ENCODE measurements at places on chromosomes 16 and 17.

- no peak for DNase-seq
Observed at GRCh38 chr16:66131156-66131807, 235.2 kb upstream of the CDH5 start.

- DNase-seq, result no peak
Observed at GRCh38 chr16:80935691-80936090, 71.0 kb downstream of the CMC2 start.

GRCh38 chr17:38980490-38981217 is 13.5 kb upstream of the FBXO47 start:
- peak; percentile 10 for DNase-seq

DNA sequence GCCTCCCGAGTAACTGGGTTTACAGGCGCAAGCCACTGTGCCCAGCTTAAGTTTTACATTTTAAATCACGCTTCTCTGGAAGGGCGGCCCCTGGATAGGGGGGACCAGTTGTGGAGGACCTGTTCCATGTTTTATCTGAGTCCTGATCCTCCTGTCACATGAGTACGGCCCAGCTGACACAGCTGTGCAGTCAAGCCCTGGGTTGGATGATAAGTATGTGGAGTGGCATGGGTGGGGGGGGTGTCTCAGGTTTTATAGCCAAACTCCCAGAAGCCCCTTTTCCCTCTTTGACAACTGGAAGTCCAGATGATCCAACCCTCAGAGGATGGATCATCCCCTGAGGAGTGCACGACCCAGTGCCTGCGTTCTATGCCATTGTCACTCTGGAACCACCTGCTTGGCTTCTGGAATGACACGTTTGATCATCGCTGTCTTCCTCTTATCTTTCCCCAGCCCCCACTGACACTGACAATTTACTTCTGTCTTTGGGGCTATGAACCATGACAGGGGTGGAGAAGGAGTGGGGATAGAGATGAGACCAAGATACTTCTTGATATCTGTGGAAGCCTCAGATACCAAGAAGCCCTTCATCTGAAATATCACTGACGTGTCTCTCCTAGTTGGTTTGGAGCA is 191.2 kb downstream of the MSI2 start:
- DNase-seq, result no peak

- DNase-seq, result no peak
Observed at GRCh38 chr17:58665946-58666857, 25.6 kb downstream of the TEX14 start.

DNA sequence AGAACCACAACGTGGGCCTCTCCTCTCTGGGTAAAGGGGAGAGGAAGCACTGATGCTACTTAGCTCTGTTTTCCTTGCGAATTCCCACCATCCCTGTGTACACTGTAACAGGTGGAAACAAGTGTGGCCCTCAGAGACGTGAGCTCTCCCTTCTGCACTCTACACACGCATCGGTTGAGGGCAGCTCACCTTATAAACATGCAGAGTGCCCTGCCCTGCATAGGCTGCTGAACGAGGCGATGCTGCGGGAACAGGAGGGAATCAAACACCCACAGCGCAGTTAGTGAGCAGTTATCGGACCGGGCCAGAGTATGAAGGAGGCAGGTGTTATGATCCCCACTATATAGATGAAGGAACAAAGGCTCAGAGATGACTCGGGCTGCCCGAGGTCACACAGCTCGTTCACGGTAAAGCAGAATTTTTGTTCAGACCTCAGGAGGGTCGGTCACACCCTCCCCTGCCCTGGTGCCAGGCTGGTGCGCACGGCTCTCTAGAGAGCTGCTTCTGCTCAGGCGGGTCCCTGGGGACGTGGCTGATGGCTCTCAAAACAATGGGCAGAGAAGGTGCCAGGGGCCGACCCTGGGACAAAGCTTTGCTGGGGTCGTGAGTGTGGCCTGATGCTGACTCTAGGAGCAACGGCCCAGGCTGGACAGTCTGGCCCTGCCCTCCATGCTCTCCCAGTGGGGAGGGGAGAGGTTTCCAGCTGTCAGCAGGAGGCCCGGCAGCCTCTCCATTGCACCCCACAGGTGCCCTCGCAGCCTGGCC is 68.5 kb downstream of the RPH3AL start:
- no peak for DNase-seq

DNA sequence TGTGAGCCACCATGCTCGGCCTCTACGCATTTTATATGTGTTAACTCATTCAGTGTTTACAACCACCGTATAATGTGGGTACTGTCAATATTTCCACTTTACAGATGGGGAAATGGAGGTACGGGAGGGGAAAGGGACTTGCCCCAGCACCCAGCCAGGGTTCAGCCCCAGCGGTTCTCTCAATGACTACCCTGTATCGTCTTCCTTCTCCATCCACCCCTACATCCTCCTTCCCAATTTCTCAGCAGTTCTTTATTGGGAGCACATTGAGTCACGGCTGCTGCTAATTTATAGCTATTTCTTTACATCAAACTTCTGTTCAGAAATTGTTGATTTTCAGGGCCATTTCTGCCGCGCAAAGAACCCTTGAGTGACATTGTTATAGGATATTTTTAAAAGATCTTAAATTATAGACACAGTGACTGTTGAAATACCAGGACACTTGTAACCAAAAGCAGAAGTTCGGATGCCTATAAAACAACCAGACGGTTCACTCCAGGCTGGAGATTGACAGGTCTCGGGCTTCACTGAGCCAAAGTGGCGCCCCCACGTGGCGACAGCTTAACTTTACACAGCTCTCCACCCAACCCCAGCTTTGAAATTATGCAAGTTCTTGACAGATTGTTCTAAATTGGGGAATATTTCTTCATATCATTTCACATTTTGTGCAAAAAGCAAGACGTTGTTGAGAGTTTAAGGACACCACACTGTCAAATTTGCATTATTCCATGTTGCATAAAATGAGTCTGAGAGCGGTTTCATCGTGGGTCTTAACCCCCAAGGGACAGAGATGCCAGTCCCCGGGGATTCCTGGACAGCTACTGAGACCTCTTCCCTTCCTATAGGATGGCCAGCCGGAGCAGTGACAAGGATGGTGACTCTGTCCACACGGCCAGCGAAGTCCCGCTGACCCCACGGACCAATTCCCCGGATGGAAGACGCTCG is 11.8 kb downstream of the SYT17 start:
- DNase-seq, result peak; percentile 84

- no peak for DNase-seq
Observed at GRCh38 chr17:74362810-74363498, 1.3 kb upstream of the BTBD17 start.

DNA sequence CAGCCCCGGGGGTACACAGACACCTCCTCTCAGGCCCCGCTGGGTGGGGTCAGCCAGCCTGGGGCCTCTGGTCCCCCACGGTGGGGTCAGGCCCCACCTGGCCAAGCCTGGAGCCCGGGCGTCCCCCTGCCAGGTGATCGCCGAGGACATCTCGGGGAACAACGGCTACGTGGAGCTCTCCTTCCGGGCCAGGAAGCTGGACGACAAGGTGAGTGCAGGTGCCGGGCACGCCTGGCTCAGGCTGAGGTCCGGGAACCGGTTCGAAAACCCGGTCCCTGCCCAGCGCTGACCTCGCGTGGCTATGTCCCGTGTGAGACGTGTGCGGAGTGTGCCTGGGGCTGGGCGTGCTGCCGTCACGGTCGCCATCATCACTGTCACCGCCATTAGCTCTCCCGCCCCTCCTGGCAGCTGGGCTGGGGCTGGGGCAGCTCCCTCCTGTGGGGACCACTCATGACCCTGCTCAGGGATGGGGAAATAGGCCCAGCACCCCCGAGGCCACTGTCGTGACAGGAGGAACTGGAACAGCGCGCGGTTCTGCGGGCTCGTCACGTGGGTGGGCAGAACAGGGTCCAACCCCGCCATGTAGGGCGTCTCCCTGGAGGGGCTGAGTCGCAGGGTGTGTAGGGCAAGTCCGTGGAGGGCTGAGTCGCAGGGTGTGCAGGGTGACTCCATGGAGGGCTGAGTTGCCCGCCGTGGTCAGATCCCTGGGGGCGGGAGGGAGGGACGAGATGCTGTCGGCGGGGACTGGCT is 8.5 kb downstream of the CPNE7 start:
- no peak for DNase-seq

- peak; percentile 64 for DNase-seq
Observed at GRCh38 chr16:49924078-49924477, 68.2 kb upstream of the ZNF423 start.

GRCh38 chr16:56610609-56611111 is 2.3 kb downstream of the MT2A start:
- no peak for DNase-seq

- DNase-seq, result peak; percentile 83
Observed at GRCh38 chr17:65058146-65058545, 1.6 kb upstream of the GNA13 start.

DNA sequence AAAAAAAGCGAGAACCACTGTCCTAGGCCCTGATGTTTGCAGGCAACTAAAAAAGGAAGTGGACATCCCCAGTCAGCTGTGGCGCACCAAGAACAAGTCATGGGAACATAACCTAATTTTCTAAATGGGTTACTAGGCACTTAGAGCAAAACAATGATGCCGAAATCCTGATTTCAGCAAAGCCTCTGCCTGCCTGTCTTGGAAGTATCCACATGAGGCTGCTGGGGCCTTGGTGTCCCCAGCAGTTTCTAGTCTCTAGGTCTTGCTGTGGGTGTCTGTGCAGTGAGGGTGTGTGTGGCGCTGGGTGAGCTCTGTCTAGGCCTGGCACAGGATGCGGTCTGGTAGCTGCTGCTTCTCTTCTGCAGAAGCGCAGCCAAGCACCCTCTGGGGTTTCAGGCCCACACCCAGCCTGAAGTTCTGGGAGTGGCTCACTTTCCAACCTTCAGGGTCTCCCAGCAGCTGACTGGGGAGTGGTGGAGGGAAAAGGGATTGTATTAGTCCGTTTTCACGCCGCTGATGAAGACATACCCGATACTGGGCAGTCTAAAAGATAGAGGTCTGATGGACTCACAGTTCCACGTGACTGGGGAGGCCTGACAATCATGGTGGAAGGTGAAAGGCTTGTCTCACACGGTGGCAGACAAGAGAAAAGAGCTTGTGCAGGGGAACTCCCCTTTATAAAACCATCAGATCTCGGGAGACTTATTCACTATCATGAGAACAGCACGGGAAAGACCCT is 21.1 kb downstream of the STH start:
- DNase-seq, result no peak

DNA sequence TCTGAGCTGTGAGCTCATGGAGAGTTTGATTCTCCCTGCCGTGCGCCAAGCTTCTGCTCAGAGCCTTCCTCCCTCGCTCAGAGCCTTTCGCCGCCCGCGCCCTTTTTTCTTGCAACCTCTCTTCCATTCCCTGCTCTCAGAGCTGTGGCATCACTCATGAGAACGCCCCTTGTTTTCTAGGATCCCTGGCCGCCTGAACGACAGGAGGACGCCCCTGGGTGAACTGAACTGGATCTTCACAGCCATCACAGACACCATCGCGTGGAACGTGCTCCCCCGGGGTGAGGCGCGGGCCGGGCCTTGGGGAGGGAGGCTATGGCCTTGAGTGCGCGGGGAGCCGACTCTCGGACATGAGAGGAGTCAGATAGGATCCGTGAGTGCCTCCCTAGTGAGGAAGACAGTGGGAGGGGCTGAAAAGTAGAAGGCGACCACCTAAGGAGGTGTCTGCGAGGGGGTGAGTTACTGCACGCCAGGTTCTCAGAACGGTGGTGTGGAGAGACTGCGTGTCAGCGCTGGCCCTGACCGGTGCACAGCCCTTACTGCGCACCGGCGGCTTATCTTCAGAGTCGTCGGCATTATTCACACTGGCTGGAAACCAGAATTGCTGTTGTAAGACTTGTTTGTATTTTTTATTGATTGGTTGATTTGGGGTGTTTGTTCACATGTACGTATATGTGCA is 169.5 kb upstream of the CHMP6 start:
- no peak for DNase-seq

GRCh38 chr16:19808061-19808641 is 76.5 kb downstream of the GPRC5B start:
- DNase-seq, result peak; percentile 28

DNA sequence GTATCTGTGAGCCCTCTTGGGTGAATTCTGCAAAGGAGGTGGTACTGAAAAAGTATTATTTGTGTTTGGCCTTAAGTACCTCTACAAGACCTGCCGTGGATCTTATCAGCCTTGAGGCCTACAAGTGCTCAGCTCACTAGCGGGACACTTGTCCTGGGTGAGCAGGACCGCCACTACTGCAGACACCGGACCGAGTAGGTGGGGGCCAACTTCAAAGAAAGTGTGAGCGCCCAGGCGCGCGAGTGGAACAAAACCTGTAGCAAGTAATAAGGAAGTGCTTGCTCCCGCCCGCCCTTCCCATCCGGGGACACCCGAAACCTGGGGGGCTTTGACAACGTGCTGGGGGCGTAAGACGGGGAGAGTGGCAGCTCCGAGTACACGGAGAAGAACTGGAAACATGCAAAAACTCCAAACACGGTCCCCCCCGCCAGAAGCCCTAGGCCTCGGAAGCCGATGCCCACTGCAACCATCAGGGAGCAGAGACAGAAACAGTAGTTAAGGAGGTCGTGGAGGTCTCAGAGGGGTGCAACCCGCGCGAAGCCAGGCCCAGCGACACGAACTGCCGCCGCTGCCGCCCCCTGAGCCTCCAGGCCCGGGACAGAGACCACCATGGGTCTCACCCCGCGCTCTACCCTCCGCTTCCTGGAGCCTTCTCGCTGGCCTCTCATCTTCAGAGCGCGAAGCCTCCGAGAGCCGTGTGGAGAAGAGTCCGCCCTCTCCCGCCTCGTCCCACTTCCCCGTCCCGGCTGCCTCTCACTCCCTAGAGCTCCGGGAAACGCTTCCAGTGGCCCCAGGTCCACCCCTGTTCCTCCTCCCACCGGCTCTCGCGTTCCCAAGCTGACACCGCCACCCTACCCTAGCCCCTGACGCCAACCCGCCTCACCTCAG is 537 bp downstream of the CNOT1 start:
- DNase-seq, result peak; percentile 70

DNA sequence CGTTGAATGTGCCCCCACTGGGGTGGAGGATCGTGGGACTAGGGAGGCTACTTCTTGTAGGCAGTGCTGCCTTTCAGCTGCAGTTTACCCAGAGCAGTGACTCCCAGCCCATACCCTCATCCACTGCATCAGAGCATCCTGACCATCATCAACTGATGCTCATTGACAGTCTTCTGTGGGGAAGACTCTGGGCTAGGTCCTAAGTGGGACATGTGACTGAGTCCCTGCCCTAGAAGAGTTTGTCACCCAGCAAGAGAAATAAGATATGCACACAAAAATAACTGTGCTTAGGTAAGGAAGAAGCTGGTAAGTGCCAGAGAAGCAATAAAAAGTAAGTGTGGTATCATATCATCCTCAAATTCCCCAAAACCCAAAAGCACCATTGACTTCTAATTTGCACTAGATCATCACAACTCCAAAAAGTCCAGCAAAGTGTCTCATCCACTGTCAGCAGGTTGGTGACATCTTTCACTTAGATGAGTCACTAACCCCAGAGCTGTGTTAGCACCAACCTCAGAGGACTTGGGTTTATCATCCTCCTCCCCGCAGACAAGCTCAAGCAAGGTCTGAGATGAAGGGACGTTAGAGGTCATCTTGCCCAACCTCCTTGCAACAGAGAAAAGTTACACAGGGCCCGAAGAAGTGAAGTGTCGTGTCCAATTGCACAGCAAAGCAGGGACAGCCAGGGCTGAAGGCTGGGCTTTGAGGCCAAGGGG is 99.0 kb downstream of the CCDC182 start:
- DNase-seq, result no peak

GRCh38 chr17:63516910-63517824 is 6.0 kb upstream of the KCNH6 start:
- no peak for DNase-seq

GRCh38 chr16:27598220-27598619 is 48.3 kb downstream of the KATNIP start:
- no peak for DNase-seq
